A549 treated with dexamethasone at 1 μM for 4 hours (cell line): ENCODE measurements at places on chromosomes 7 and 10. TPM values are rescaled to one million over a fixed set of nuclear protein-coding genes. Genes with fewer than 3 reads are reported as not detected.

Gene OPN1SW
- total RNA-seq: not detected in 5 replicates

Gene FAM25G
- total RNA-seq: 0.83 to 0.92 TPM in 2 of 5 replicates, not detected in the others

Gene TCERG1L
- not detected in 5 replicates for total RNA-seq

Gene NODAL
- 0.05 TPM in 1 of 5 replicates, not detected in the others for total RNA-seq

Gene AKR1D1
- total RNA-seq: 0.04 to 0.08 TPM (median 0.06 TPM) in 3 of 5 replicates, not detected in the others

Gene SNX10
- 3.6 to 5.0 TPM (median 4.1 TPM) in 5 replicates for total RNA-seq

Gene LEP
- not detected in 5 replicates for total RNA-seq

Gene CALCR
- 0.05 to 0.08 TPM (median 0.06 TPM) in 3 of 5 replicates, not detected in the others for total RNA-seq

Gene CRTAC1
- total RNA-seq: 1.1 to 1.7 TPM (median 1.5 TPM) in 5 replicates
